ENCODE measurements at places on chromosomes 16 and 17.

GRCh38 chr17:1611715-1612114 lies 16.9 kb downstream of the SLC43A2 start:
- DNase-seq = no peak

DNA sequence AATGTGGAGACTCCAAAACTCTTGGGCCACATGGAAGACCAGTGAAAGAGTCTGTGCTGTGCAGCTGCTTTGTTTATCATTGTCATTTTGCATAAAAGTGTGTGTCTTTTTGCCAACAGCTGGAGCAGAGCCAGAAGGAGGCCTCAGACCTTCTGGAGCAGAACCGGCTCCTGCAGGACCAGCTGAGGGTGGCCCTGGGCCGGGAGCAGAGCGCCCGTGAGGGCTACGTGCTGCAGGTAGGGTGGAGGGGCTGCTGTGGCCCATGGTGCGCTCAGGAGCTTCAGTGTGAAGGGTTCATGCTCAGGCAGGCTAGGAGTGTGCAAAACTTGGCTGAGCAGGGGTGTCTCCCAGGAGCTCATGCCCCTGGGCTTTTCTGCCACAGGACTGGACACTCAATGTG lies 45.0 kb downstream of the PLD6 start:
- peak; percentile 40 for DNase-seq

DNA sequence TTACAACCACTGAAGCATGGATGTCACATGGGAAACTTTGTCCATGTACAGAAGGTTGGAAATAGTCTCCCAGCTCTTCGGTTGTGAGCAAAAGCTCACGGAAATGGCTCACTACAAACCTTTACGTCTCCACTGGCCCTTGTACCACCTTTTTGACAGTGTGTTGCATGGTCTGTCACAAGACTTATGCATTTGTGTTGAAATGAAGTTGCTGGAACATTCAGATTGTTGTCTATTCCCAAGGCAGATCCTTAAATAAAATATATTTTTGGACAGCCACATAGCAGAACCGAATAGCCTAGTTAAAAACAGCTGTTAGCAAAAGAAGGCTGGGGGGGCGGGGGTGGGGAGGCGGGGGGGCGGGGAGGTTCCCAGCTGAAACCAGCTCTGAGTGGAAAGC lies 39.2 kb downstream of the KNOP1 start:
- DNase-seq = no peak

GRCh38 chr17:79755591-79755990 lies 22.4 kb upstream of the CBX2 start:
- DNase-seq = no peak

GRCh38 chr16:12527071-12527470 lies 276.6 kb downstream of the CPPED1 start:
- DNase-seq = no peak

GRCh38 chr16:455453-455852 lies 30.0 kb downstream of the RAB11FIP3 start:
- no peak for DNase-seq

DNA sequence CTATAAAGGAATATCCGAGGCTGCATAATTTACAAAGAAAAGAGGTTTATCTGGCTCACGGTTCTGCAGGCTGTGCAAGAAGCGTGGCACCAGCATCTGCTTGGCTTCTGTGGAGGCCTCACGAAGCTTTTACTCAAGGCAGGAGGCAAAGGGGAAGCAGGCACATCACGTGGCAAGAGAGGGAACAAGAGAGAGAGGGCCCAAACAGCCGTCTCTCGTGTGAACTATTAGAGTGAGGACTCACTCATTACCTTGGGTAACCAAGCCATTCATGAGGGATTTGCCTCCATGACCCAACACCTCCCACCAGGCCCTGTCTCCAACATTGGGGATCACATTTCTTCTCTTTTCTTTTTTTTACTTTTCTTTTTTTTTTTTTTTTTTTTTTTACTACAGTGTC lies 7.5 kb upstream of the ALKBH5 start:
- no peak for DNase-seq

- DNase-seq = no peak
These were observed 14.2 kb downstream of the SLFN12L start for GRCh38 chr17:35523296-35523695.

GRCh38 chr17:19492141-19492540 lies 41.5 kb upstream of the SLC47A1 start:
- DNase-seq = no peak

GRCh38 chr16:57690782-57691471 lies 3.7 kb upstream of the DRC7 start:
- DNase-seq = no peak

DNA sequence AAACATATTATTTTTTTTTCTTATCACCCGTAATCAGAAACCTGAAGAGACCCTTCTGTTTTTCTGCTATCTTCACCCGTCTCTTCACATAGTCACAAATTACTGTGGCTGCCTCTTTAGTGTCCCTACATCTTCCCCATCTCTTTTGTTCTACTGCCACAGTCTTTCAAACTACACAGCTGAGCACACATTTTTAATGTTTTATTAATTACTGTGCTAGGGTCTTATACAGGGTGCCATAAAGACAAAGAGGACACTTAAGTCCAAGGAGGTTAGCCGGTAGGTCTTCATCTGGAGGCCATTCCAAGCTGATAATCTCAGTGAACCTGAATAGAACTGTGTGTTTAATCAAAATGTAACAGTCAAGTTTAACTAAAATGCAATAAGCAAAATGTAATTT lies 20.7 kb downstream of the CNTNAP4 start:
- no peak for DNase-seq

DNA sequence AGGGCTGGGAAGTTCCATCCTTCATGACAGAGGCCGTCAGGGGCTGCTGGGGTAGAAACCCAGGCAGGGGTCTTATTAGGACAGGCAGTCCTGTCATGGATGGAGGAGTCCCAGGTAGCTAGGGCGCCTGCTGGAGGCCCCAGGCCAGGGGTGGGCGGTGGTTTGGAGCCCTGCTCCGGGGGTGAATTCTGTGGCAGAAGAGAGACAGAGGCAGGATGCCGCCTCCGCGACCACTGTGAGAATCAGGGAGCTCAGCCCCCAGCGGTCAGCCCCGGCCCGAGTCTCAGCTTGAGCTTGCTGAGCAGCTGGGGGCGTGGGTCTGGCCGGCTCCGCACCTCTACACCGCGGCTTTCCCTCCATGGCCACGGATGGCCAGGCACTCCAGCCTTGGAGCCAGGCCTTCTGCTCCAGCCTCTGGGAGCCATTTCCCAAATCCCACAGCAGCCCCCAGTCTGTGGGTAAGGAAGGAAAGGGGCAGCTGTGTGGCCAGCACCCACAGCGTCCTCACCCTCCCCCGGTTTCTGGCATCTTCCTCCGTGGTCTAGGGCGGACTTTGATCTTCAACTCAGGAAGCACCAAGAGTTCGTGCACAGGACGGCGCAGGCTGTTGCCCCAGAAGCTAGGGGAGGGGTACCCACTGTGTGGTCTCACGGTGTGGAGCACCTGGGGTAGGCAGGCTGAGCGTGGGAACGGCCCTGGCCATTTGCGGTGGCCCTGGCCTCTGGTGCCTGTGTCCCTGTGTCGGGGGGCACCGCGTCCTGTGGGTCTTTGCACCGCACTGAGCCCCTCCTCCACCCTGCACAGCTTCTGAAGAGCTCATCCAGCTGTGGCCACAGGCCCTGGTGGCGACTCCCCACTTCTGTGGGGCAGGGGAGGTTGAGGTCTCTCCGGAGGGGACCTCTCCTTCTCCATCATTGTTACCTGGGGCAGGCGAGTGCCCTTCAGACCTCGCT lies 14.1 kb downstream of the CD7 start:
- DNase-seq = no peak

DNA sequence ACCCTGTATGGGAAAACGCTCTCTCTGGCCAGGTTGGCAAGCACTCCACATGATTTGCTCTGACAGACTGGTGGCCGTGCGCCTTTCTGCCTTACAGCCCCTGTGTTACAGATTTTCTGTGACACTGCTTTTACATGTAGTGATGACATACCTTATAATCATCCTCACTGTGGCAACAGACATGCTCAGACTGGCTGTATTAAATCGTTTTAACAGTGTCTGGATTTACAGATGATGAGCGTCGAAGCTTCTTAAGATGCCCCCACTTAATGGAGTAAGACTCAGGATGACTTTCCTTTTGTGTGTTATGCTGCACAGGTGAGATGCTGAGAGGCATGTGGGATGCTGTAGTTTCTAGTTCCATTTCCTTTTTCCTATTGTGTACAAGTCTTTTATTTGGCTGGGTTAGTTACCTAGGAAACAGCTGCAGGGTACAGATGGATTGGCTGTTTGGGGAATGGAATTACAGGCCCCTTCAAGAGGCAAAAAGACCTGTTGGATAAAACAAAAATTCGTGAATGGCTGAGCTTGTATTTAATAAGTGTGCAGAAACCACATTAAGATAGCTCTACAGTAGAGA lies 20.9 kb upstream of the VWA3A start:
- no peak for DNase-seq

GRCh38 chr17:64739316-64740058 lies 77.4 kb upstream of the SMURF2 start:
- DNase-seq = no peak

GRCh38 chr17:8369944-8370343 lies 6.6 kb downstream of the KRABD2 start:
- no peak for DNase-seq

GRCh38 chr16:88953003-88953690 lies 23.9 kb downstream of the CBFA2T3 start:
- no peak for DNase-seq

DNA sequence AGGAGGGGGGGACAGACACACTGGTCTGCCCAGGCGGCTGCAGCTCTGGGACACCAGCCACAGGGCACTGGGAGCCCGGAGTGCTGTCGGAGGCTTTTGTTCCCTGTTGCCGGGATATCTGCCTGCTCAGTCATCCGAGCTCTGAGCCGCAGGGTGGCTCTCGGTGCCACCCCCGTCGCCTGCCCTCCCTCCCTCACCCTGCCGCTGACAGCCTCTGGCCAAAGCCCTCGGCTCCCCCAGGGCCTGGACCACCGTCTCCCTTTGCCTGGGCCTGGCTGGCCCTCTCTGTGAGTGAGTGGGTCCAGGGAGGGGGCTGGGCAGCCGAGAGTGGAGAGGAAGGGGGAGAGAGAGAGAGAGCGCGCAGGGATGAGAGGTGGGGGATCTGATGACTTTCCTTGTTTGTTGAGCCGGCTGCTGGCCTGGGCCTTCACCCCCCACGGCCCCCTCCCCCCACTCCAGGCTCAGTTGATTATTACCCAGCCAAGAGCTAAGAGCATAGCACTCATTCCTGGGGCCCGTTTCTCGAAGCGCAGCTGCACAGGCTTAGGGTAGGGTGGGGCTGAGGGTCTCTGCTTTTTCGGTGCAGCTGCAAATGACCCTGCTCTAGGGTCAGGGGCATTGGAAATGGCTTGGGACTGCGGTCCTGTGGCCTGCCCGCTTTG lies 2.7 kb downstream of the FOXJ1 start:
- DNase-seq = peak; percentile 67

DNA sequence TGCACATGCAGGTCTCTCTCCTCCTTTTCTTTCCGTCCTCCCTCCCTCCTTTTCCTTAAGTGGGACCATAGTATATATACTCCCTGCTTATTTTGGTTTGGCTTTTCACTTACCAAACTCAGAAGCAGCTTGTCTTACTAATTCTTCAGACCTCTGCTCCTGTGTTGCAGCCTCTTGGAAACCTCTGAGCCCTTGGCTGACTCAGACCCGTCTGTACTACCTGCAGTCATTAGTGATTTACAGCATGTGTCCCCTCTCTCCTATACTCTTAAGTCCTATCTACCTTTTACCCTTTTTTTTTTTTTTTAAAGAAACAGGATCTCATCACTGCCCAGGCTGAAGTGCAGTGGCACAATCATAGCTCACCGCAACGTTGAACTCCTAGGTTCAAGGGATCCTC lies 207.0 kb downstream of the STX8 start:
- no peak for DNase-seq

DNA sequence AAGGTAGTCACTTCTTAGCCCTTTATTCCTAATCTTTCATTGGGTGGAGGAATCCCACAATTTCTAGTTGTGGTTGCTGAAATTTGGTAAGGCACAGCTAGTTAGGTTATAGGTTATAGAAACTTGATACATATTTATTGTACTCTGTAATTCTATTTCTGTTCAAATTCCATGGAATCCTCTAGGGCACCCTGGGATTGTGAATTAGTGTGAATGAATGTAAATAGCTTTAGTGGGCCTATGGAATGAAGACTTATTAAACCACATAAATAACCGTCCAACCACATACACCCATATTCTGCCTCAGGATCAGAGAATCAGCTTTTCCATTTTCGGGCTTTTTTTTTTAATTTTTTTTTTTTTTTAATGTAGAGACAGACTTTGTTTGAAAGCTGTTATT lies 9.2 kb downstream of the TANC2 start:
- DNase-seq = no peak

DNA sequence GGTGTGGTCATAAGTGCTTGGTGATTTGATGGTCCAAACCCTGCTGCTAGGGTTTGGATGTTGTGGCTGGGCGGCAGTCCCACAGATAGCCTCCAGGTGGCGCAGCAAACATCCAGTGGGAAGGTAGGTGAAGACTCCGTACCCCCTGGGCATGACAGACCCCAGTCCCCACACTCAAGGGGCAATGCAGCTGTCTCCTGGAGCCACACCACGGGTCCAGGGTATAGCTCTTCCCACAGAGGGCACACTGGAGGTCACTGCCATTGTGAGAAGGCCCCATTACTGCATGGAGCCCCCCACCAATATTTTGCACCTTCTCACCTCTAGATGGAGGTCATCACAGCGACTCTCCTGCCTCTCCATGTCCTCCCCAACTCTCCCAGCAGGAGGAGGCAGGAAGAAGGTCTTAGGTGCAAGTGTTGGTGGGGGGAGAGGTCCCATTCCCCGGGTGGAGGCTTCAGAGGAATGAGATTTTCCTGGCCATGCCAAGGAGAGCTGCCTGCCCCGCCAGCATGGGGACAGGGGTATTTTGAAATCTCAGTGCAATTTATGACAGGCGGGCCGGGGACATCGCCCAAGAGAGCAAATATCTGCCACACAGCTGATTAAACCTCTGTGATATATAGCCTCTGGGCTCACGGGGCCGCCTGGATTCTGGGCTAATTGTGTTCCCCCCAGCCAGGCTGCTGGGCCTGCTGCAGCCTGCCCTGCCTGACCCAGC lies 17.1 kb upstream of the C17orf113 start:
- peak; percentile 28 for DNase-seq

DNA sequence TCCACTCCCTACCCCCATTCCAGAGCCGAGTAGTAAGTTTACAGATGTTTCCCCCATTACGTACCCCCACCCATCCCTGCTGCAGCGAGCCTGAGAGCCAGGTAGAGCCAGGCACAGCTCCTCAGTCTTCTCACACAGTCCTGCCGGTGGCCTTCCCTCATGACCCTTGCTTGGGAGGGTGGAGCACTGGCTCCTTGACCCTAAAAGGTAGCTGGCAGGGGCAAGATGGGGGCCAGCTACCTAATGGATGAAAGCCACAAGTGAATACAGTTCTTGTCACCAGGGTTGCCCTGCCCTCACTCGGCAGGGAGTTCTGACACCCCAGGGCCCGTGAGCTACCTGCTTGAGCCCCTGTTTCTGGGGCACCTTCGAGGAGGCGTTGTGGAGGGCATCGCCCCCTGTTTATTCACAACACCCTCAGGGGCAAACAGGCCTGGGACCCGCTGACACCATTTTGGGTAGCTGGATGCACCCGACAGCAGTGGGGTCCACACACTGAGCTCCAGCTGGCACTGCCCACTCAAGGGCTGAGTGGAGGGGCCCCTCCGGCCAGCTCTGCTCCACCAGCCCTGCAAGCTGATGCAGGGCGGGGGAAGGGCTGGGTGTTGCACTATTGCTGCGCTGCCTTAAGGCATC lies 22.2 kb downstream of the ADAM11 start:
- no peak for DNase-seq

GRCh38 chr16:12500771-12501170 lies 302.9 kb downstream of the CPPED1 start:
- no peak for DNase-seq

GRCh38 chr16:22031483-22032083 lies 23.7 kb downstream of the MOSMO start:
- DNase-seq = no peak

Data from NCI-H526 (cell line).